ENCODE measurements at places on chromosomes 6 and 20.

DNA sequence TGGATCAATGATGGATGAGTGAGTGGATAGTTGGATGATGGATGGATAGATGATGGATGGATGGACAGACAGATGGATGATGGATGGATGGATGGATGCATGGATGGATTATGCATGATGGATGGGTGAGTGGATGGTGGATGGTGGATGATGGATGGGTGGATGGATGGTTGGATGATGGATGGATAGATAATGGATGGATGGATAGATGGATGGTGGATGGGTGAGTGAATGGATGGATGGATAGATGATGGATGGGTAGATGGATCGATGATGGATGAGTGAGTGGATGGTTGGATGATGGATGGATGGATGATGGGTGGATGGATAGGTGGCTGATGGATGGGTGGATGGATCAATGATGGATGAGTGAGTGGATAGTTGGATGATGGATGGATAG, 176.0 kb downstream of the TAF4 start:
- no peak for DNase-seq

DNA sequence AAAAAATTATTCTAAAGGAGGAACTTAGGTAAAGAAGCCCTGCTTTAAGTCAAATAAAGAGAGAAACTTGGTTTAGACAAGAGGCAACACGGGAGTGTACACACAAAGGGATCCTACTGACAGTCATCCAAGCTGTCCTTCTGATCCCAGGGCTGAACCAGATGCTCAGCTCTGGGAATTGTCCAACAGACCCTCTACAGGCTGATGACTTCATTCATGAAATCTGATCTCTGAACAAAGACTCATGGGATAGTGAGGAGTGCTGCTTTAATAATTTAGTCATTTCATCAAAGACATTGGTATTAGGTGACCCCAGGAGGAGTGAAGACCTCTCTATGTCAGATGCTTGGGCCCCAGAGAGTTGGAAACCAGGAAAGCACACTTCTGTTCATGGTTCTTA, 65.6 kb upstream of the ARMH2 start:
- DNase-seq = no peak

DNA sequence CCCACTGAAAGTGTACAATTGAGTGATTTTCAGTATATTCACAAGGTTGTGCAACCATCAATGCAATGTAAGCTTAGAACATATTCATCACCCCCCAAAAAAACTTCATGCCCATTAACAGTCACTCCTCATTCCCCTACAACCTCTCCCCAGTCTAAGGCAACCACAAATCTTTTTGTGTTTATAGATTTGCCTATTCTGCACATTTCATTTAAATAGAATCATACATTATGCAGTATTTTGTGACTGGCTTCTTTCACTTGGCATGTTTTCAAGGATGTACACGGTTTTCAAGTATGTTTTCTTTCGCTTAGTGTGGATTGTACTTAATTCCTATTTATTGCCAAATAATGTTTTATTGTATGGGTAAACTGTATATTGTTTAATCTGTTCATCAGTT, 329.3 kb upstream of the RNF24 start:
- DNase-seq = no peak

DNA sequence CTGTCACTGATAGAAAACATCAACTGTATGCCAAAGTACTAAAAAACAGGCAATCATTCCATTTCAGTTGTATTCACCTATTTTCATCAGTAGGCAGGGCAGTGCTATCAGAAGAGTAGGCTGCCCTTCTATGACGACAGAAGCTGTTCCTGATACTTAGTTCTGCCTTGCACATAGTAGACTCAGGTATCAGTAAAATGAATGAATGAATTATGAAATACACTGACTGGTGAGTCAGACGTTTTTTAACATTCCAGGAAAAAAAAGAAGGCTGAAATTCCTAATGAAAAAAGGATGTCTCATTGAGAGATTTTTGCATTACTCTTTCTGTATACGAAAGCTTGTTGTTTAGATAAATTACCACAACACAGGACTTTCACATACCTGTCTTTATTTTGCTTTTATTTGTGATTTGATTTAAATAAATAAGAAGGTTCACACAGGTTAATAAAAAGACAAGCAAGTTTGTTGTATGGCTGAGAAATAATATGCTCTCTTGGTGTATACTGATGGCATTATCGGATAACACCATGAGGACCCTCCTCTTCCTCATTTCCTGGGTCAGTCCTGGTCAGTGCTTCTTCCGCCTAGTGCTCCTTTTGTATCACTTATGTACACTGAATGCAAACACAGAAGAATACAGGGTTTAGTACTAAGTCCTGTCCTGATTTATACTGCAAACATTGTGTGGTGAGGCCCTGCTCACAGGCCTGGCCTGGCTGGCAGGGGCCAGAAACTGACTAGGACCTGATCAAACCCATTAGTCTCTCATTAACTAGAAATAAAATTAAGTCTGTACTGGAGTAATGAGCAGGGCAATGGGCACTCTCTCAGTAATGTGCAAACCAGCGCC, 39.4 kb upstream of the SPDEF start:
- DNase-seq = no peak

DNA sequence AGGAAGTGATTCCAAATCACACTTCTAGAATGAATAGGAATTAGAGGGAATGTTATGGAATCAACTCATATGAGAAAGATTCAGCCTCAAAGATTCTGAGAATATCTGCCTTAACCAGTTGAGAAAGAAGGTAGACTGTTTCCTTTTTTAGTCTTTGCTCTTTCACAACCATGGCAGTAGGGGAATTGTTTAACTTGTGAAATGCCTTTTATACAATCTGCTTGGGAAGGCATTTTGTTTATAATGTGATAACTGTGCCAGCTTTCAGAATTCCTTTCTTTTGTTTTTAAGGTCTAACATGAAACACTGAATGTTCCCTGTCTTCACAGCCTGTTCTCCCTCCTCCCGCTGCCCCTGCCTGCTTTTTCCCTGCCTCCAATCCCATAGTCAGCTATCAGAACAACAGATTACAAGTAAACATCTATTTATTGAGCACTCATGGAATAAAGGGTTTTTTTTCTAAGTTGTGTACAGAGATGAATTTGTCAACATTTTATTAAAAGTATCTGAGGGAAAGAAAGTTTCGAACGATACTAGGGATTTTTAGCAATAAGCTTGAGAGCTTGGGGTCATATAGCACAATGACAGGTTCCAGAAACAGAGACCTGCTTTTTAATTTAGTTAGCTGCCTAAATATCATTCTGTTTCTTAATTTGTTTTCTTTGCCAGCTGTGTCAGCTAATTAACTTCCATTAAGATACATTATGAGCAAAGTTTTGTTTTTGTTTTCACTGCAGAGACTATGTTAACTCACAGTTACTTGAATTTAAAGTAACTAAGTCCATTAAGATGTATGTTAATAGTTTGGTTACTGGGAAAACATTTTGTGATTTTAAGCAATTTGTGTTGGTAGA, 28.3 kb upstream of the FBXO30 start:
- DNase-seq = no peak

DNA sequence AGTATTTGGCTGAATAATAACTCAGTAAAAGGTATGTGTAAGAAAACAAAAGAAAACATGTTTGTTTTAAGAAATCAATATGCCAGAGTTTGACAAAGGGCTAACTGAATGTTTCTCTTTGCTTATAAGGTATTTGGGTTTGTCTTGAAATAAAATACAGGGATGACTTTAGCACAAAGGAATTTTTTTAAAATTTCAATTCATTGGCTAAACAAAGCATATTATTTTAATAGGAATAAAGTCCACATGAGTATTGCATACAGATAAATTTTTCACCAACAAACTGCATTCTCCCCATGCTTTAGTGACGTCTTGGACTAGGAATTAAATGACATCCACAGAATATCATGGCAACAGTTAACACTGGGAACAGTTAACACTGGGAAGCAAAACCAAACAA, 480.0 kb upstream of the JAG1 start:
- DNase-seq = no peak

GRCh38 chr6:98516866-98517265, 317.5 kb upstream of the POU3F2 start:
- no peak for DNase-seq

DNA sequence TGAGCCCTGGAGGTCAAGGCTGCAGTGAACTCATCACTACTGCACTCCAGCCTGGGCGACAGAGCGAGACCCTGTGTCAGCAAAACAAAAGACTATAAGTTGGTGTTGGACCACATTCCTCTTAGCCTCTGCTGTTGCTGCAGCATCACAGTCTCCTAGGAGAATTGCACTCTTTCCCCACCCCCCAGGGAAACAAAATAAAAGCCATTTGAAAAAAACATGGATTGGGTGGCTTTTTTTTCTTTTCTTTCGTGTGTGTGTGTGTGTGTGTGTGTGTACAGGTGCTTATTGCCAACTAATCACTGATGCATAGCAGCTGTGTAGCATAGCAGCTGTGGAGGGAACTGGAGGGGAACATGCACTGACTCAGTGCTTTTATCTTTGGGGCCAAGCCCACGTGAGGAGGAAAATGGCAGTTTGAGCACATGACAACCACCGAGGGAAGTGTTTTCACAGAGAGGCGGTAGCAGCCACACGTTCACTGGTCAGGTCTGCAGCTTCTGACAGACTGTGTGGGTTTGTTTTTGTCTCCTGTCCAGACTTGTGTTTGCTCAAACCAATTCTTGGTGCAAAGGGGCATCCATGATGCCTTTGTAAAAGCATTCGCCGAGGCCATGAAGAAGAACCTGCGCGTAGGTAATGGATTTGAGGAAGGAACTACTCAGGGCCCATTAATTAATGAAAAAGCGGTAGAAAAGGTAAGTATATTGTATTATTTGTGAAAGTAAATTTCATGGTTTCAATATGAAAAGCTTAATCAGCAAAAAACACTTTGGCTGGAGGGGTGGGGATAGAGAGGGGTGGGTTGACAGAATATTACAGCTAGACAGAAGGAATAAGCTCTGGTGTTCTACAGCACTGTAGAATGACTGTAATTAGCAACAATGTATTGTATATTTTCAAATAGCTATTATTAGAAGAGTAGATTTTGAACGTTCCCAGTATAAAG, 27.7 kb downstream of the ALDH5A1 start:
- DNase-seq = no peak

DNA sequence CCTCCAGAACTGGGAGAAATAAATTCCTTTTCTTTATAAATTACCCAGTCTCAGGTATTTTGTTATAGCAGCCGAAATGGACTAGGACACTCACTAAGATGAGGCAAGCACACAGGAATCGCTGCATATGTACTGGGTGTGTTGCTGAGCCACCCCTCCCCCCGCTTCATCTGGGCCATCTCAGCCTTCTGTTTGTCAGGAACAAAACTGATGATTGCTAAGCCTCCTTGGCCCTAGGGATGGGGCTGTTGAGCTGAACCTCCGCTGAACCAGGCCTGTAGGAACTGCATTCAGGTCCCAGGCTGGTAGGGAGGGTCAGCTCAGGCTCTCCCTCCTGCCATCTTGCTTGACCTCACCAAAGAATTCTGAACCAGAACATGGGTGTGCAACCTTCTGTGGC, 108.6 kb downstream of the MAP3K7 start:
- DNase-seq = no peak

DNA sequence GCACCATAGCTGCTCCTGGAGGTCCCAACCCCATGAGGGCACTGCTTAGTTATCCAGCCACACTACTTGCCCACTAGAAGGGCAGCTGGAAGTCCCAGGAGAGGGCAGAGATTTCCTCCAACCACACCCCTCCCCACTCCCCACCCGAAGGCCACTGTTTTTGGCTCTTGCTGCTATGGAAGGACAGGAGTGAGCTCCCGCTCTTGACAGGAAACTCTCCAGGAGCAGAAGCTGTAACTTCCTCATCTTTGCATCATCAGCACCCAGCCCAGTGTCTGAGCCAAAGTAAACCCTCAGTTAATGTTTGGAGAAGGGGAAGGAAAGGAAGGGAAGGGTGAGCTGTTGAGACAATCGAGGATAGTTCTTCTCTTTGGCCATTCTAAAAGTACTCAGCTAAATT, 120.7 kb downstream of the MTFR2 start:
- DNase-seq = no peak

- peak; percentile 26 for DNase-seq
Observed at GRCh38 chr6:107264357-107264840, 149.1 kb upstream of the BEND3 start.

GRCh38 chr6:3529232-3529631, 72.4 kb upstream of the SLC22A23 start:
- DNase-seq = no peak

- no peak for DNase-seq
Observed at GRCh38 chr6:123017104-123017682, 21.2 kb downstream of the CLVS2 start.

- DNase-seq = no peak
Observed at GRCh38 chr6:157172231-157172701, 151.1 kb downstream of the TMEM242 start.

DNA sequence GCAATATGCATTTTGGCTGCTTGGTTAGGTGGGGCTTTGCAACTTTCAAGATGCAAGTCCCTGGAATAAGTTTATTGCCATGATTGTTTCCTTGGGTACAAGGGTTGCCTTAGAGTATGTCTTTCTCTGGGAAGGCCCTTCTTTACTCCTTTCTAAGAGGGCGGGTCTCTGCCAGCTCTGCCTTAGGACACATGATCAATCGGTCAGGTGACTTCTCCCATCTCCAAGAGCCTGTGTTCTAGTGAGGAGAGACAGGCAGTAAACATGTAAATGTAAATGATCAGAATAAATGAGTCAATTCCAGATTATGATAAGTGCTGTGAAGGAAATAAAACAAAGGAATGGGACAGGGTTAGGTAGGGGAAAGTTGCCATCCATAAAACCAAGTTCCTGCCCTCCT, 43.2 kb upstream of the BCAS1 start:
- no peak for DNase-seq

DNA sequence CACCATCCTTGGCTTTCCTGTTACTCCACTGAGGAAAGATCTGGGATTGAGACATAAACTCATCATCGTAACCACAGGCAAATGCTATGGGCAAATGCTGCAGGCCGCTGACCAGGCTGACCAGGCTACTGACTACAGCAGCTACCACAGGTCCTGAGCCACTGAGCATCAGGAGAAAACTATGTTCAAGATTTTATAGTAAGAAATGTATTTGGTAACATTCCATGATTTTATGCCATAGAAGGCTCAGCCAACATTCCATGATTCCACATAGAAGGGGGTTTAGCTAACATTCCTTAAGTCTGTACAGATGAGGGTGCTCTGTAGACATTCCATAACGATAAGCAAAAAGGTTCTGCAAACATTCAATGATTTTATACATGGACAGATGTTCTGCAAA, 16.1 kb upstream of the B4GALT5 start:
- no peak for DNase-seq

GRCh38 chr6:116152620-116153019, 26.7 kb upstream of the COL10A1 start:
- no peak for DNase-seq
